Fibroblast of skin of back (primary cell): ENCODE measurements at places on chromosomes 3 and 15.

DNA sequence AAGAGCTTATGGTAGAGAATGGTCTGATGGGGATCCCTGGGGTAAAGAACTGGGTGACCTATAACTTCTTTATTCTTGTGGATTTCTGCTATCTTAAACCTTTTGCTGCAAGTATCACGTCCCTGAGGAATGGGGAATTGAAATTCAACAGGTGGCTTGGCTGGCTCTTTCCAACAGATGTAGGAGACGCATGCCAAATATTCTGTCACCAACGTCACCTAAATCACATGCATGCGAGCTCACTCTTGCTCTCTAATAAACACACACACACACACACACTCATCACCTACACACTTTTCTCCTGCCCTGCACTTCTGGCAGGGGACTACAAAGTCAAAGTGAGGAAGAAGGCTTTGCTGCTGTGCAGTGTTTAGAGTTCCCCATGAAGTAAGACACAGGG lies 145.8 kb upstream of the NECTIN3 start:
- DNase-seq: no peak

DNA sequence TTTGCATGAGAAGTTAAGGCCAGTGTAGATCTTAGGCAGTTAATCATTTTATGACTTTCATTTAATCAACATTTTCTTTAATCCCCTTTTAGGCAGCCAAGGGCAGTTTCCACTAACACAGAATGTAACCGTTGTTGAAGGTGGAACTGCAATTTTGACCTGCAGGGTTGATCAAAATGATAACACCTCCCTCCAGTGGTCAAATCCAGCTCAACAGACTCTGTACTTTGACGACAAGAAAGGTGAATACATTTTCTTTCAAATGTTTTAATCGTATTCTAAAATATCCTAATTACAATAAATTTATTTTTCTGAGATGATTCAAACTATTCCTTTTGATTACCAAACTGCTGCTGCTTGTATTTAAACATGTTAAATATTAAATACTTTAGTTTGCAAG lies 843.2 kb downstream of the CADM2 start:
- DNase-seq: peak; percentile 2

GRCh38 chr3:41519746-41520145 lies 320.4 kb downstream of the CTNNB1 start:
- no peak for DNase-seq

DNA sequence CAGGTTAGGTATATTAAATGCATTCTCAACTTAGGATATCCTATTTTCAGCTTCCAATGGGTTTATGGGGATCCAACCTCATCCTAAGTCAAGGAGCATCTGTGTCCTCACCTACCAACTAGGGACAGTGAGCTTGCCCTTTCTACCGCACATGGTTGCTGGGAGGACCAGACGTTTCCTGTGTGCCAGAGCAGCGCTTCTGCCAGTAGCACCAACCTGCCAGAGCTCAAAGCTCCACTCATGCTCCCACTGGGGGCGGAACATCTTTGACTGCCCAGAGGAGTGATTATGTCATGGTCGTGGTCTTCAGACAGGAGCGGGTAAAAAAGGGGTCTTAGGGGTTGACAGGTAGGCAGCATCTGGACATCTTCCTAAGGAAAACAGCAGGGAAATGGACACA lies 24.7 kb downstream of the XPC start:
- no peak for DNase-seq

DNA sequence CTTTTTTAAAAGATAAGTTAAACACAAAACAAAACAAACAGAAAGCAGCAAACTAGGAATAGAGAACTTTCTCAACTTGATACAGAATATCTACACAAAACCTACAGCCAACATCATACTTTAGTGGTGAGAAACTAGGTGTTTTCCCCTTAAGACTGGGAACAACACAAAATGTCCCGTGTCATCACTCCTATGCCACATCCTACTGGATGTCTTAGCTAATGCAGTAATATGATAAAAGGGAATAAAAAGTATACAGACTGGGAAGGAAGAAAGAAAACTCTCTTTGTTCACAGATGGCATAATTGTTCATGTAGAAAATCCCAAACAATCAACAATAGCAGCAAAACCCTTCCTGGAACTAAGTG lies 45.9 kb downstream of the TMEM45A start:
- no peak for DNase-seq

DNA sequence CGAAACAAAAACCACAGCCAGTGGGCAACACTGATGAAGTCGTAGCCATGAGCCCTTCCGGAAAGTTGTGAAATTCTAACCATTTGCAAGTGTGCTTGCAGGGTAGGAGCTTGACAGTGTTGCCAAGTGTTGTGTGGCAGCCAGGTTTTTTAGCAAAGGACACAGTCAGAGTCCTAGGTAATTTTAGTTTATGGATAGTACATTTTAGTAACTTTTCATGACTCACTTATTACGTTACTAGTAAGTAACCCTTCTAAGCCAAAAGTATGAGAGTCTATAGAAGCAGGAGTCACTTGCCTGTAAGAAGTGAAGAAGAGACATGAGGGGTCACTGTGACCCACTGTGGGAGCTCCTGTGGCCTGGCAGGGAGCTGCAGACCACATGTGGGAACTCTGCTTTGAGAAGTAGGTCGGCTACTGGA lies 54.8 kb upstream of the ADPGK start:
- no peak for DNase-seq

DNA sequence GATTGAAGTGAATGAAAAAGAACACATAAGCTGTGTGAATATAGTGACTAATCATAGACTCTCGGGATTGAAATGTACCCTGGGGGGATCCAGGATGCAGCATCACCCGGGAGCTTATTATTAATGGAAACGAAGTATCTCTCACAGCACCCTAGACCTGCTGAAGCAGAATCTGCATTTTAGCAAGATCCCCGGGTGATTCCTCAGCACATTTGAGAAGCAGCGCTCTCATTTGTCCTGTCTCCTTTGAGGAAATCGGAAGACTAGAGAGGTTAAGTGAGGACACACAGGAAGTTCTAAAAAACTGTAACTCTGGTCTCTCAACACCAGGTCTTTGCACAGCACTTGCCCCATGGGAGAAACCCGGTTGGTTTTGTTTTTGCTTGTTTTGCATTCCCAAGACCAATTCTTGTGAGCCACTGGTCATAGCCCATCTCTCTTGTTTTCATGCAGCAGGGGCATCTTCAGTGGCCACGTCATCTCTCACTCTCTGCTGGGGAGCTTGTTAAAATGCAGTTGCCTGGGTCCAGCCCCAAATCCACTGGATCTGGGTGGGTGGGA lies 30.2 kb downstream of the ZNF710 start:
- DNase-seq: peak; percentile 75

GRCh38 chr3:159453036-159453435 lies 535.6 kb upstream of the IL12A start:
- no peak for DNase-seq

DNA sequence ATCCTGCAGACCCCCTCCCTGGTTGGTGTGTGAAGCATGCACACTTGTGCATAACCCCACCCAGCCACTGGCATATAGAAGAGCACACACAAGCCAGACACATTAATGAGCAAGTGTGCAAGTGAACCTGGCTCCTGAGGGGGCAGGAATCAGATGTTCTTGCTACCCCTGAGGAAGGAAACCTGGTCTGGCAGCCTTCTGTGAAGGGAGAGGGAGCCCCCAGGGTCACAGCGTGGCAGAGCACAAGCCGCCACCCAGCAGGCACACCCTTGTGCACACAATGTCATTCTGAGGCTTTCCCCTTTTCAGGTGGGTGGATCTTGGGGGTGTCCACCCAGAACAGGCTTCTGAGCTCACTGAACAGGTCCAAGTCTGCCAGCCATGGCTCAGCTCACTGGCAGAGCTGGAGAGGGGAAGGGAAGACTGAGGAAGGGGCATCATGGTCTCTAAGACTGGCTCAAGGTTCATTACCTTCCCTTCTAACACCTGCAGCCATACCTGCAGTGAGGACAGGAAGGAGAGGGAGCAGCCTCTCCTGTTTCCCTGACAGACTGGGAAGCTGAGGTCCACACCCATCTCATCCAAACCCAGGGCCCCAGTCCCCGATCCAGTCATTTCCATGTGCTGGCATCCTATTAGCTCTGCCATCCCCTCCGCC lies 31.6 kb upstream of the SEMA3F start:
- no peak for DNase-seq

DNA sequence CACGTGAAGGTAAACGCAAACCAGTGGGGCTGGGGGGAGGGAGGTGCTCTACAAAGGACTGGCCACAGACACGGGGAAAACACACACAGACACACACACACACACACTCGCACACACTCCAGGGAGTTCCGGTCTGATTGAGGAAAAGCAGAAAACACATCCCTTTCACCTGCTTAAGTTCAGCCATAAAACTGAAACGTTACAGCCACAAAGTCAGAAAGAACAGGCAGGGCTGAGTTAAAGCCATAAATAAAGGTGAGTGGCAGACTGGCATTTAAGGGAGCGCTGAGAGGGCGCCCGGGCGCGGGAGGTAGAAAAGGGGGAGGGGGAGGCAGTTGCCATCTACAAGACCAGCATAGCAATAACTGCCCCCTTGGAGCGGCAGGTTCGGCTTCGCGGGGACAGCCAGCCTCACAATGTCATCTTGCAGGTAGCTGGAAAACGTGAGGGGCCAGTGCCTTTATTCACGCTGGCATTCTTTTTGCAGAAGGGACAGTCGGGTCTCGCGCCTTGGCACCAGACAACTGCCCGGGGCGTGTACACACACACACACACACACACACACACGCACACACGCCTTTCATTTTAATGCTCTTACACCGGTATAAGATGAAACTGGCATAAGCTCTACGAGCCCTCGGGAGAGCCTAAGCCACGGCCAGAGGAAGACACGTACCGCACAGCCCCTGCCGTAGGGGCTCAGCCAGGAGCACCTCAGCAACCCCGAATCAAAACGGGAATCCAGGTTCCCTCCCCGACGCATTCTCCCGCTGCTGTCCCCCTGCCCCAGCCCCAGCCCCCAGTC lies 866 bp downstream of the TNIK start:
- DNase-seq: no peak

DNA sequence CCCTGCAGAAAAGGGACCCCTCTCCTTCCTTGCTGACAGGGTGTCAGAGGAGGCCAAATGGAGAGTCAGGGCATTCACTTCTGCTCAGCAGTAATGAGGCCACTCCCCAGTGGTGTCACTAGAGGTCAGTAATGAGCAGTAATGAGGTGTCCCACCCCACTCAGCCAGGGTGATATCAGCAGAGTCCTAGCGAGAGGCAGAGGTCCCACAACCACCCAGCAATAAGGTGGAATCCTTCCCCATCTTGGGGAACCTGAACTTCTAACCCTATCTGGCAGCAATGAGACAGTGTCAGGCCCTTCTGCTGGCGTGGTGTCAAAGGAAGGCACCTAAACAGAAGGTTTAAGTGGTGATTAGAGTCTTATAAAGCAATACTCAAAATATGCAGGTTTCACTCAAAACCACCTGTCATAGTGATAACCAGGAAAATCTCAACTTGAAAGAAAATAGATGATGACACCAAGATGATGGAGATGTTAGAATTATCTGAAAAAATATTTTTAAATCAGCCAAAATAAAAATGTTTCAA lies 12.9 kb downstream of the OCA2 start:
- peak; percentile 60 for DNase-seq

DNA sequence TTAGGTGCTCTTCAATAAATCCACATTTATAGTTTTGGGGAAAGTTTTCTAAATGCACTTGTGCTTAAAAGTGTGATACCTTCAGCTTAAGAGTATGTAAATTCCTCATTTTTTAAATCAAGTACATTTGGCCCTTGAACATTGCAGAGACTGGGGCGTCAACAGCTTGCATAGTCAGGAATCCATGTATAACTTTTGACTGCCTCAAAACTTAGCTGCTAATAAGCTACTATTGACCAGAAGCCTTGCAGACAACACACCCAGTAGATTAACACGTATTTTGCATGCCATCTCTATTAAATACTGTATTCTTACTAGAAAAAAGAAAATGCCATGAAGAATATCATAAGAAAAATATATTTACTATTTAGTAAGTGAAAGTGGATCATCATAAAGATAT lies 1211.8 kb upstream of the ALCAM start:
- DNase-seq: no peak

- no peak for DNase-seq
Measured at GRCh38 chr3:116111765-116112164, 333.5 kb downstream of the LSAMP start.

DNA sequence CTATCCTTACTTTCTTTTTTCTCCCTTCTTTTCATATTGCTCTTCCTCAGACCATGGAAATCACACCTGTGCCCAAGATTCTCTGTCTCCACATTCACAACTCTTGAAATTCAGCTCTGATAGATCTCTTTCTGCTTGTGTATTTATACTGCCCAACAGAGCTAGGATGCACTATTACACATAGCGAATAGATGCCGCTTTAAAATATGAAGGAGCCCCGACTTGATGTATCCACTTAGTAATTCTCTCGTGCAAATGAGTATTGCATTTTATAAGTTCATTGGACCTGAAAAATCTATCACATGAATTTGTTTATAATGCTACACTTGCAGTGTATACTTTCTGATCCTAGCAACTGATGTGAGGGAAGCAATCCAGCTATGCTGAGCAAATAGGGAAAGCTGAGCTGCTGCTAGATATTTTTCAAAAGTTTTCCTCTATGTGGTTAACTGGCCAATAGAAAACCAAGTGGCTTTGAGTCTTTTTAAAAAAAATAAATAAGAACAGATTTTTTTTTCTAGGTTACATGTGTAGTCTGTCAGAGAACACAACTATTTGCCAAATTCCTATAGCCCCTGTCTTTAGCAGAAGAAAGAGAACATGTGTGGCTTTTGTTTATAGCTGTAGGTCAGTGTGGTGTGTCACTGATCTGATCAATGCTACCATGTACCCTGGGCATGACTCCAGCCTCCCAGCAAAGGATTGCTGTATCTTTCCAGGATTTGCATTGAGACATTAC lies 64.3 kb upstream of the LEKR1 start:
- no peak for DNase-seq

DNA sequence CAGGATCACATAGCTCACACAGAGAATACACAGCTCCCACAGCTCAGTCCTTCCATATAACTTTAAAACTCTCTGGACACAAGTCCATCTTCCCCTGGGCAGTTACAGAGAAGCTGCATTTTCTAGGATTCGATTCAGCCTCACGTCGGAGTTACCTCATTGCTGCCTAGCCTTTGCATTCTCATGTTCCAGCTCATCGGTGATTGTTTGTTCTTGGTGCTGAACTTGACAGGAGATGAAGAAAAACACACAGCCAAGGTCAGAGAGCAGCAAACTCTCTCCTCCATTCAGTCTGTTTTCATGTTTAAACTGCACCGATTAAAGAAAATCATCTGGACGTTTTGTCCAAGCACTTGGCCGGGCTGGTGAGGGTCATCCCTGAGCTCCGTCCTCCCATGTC lies 375.5 kb upstream of the CFAP20DC start:
- DNase-seq: peak; percentile 83

GRCh38 chr15:40706121-40706520 lies 11.1 kb downstream of the RAD51 start:
- no peak for DNase-seq

DNA sequence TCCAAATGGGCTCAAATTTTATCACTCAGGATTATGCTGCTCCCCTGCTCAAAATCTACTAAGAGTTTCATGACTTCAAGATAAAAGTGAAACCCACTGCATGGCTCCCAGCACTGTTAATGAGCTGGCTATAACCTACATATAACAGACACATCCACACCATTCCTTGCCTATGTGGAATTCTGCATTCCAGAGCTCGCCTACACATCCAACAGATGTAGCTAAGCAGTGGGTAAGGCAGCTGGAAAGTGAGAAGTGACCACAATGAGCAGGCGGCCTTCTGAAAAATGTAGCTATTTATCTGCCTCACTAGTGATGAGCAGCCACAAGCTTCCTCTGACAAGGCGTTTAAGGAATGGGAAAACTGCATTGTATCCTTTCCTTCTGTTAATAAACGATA lies 92.0 kb upstream of the TRIM42 start:
- DNase-seq: peak; percentile 59
